ENCODE measurements at places on chromosomes 3 and 15. TPM values are rescaled to one million over a fixed set of nuclear protein-coding genes. Genes with fewer than 3 reads are reported as not detected.

The GNAT1 gene
- not detected for total RNA-seq

The GPR62 gene
- total RNA-seq = not detected

The AMT gene
- total RNA-seq = 14.1 TPM

DNA sequence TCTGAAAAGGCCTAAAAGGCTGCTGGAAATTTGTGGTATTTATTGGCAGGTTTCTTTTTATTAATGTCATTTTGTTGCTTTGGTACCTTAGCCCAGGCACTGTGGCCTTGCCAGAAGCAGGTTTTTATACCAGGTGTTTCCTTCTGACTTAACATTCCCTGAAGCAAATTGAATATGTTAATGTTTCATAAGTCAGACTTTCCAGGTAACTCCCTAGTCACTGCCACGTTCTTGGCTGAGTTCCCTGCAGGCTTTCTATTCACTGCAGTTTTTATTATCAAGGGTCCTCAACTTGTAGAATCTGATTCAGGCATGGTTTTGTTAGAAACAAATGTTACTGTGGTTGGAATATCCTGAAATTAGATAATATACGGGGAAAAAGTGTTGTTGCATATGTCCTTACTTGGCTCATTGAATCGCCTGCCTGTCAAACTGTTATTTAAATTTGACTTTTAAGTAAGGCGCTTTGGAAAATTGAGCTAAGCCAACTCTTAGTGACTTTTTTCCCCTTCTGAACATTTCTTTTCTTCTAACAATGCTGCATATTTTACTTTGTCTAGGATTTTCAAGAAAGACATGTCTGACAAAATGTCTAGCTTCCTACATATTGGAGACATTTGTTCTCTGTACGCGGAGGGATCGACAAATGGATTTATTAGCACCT, 22.9 kb downstream of the ITPR1 start:
- no peak for DNase-seq

- no peak for DNase-seq
Measured at GRCh38 chr3:172305974-172306373, 142.3 kb downstream of the GHSR start.

- DNase-seq = no peak
Measured at GRCh38 chr15:97013491-97013890, 683.0 kb downstream of the NR2F2 start.

- no peak for DNase-seq
Measured at GRCh38 chr15:50390554-50391264, 33.5 kb upstream of the USP8 start.

DNA sequence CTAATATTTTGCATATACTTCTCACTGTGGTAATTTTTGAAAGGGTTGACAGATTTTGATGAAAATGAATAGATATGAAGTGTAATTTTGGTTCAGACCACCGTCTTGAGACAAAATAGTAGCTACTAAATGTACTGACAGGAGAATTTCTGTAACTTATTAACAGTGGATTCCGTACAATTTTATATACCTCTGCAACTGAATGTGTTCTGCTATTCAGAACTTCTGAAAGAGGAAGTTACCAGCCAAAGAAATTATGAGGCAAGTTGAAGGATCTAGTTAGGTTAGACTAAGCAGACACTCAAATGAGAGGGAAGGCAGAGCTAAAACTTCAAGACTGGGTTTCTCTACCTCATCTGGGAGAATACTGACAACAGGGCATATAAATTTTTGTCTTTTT, 29.4 kb downstream of the GAP43 start:
- DNase-seq = no peak

DNA sequence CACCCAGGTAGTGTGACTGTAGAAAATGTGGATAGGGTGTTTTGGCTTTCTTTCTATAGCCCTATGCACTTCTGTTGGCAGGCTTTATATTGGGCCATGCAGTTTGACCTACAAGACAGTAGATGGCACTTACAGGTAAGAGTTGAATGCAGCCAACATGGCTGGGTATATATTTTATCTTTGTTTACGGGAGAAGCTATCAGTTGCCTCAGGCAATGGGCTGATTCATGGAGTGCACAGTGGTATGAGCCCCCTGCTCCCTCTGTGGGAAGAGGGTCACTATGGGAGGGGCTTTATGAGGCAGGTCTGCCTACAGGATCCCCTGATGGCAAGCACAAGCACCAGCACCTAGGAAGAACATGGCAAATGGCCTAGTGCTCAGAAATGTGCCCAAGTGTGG, 301.2 kb upstream of the CDIN1 start:
- no peak for DNase-seq

DNA sequence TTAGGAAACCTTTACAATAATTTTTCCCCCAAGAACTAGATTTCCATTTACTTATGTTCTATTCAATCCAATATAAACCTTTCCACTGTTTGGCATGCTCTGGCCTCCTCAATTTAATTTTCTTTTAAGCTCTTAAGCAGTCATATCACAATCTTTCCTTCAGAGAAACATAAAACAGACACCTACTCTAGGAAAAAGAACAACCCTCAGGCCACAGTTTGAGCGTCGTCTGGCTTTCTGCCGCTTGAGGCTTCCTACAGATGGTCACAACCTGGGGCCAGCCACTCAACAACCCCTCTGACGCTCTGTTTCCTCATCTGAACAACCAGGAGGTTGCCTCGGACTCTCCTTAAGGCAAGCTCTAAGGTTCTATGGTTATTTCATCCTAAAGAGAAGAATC, 143.3 kb downstream of the ADAMTS17 start:
- no peak for DNase-seq

- DNase-seq = no peak
Measured at GRCh38 chr3:87333393-87333892, 57.1 kb upstream of the POU1F1 start.
